ENCODE measurements at places on chromosomes 2 and 18.

DNA sequence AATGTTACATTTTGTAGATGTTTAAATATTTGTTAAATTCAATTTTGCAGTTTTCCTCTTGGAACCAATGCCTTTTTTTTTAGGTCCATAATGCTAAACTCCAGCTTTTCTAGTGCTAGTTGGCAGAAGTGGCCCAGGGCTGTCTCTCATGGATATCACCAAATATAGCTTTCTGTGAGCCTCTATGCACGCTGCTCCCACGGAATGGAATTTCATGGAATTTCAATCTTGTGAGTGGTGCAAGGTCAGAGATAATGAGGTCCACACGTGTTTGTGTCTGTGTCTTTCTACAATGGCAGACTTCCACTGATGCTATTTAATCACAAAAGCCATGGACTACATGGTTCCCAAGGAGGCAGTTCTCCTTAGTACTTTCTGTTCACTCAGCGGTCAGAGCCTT lies 191.5 kb upstream of the PARD3B start:
- H3K27me3 ChIP-seq = peaks cover 47% of the 10 kb centered on the region
- DNase-seq = no peak
- no peak overlapping the region for H3K4me3 ChIP-seq
- no peak overlapping the region for H3K27ac ChIP-seq

DNA sequence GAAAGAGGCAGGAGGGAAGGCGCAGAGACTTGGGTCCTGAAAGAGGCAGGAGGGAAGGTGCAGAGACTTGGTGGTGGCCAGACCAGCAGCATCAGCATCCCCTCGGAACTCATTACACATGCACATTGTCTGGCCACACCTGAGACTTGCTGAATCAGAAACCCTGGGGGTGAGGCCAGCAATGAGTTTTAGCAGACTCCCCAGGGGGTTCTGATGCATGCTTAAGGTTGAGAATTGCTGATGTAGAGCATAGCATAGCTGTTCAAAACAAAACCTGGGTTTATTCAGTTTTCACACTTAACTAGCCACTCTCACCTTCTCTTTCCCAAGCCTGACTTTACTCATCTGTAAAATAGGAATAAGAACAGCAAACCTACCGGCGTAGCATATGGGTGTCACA lies 122.9 kb downstream of the MRO start:
- no peak overlapping the region for H3K4me3 ChIP-seq
- no peaks in the 10 kb centered on the region for H3K36me3 ChIP-seq
- H3K27me3 ChIP-seq = peaks cover 53% of the 10 kb centered on the region
- no peak for DNase-seq
- no peaks in the 10 kb centered on the region for H3K4me1 ChIP-seq
- H3K27ac ChIP-seq = no peak overlapping the region

DNA sequence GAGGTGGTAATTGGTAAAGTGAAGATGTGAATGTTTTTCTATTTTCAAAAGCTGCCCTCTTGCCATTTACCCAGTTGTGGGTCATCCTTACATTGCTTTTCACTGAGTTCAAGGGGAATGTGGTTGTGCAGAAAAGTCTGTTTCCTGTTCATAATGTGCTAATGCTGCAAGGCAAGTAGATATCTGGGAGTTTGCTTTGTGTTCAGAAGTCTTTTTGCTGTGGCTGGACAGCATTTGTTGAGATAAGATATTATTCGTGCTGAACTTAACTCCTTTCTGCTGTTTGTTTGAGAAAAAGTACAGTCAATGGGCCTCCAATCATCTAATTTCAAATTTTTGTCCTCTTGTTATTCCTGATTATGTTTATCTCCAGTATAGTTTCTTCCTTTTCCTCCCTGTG lies 263.2 kb downstream of the LTBP1 start:
- no peak overlapping the region for H3K4me3 ChIP-seq
- no peak for DNase-seq
- H3K36me3 ChIP-seq = no peaks in the 10 kb centered on the region
- H3K27ac ChIP-seq = no peak overlapping the region
- peaks cover 5% of the 10 kb centered on the region for H3K27me3 ChIP-seq
- H3K4me1 ChIP-seq = peaks cover 4% of the 10 kb centered on the region

DNA sequence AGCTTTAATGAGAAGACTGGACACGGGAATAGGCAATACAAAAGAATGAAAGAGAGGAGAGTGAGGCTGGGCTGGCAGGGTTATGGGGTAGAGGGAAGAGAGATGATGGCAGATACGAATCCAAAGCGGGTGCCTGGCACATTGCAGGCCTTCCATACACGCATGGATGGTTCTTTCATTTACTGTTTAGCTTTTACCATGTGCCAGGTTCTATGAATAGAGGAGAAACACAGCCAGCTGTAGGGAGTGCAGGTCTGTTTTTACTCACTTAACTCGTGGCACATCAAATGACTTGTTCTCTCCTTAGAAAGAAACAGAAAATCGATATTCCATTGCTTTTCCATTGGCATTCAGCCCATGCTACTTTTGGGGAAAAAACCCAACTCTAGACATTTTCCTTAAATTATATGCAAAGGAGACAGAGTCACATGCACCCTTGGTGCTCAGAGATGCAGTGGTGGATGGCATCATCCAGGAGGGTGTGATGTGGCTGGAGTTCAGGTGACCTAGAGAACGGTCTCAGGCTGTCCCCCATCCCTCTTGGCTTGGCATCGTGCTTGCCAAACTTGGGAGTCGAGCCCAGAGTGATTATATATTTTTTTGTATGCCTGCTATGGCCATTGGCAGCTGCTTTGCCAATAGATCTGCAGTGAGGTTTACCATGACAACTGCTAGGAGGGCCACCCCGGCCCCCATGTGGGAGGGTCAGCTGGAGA lies 6.2 kb downstream of the LTBP1 start:
- H3K4me1 ChIP-seq = peaks cover 6% of the 10 kb centered on the region
- DNase-seq = no peak
- H3K36me3 ChIP-seq = no peaks in the 10 kb centered on the region
- no peak overlapping the region for H3K27ac ChIP-seq
- no peak overlapping the region for H3K4me3 ChIP-seq
- H3K27me3 ChIP-seq = peaks cover 51% of the 10 kb centered on the region

DNA sequence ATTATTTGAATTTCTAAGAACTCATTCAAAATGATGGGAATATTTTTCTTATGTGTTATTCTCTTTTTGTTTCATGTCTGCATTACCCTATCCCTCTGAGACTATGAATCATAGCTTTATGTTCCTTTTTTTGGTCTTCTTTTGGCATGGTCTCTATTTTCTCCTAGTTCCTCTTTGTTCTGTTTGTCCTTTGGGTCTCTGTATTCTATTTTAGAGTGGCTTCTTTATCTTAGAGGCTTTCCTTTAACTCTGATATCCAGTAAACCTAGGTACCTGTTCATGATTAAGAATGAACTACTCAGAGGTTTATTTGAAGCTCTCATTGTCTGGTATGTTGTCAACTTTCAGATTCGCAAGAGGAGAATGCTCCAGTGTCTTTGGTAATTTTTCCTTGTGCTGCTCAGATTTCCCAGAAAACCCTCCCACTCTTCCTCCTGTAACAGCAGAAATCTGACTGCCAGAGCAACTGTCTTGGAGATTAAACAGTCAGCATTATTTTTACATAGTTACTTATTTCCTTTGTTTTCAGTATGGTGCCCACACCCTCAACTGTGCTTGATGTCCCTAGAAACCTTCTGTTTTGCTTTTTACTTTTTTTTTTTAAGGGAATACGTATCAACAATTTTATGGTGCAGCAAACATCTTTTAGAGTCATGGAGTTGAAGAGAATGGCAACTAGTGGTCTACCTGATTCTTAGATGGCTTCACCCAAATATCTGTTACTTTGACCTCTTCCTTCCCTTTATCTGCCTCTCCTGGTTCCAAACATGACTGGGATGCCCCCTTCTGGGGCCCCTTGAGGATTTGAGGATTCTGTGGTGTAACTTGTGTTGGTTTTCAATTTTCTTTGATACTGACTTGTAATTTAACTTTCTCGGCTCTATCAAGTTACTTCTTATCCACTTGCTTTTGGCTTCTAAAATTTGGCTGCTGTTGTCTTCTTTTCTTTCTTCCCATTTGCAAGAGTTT lies 92.0 kb downstream of the DPP10 start:
- H3K4me3 ChIP-seq = no peak overlapping the region
- no peak for DNase-seq
- H3K4me1 ChIP-seq = no peaks in the 10 kb centered on the region
- no peak overlapping the region for H3K27ac ChIP-seq

DNA sequence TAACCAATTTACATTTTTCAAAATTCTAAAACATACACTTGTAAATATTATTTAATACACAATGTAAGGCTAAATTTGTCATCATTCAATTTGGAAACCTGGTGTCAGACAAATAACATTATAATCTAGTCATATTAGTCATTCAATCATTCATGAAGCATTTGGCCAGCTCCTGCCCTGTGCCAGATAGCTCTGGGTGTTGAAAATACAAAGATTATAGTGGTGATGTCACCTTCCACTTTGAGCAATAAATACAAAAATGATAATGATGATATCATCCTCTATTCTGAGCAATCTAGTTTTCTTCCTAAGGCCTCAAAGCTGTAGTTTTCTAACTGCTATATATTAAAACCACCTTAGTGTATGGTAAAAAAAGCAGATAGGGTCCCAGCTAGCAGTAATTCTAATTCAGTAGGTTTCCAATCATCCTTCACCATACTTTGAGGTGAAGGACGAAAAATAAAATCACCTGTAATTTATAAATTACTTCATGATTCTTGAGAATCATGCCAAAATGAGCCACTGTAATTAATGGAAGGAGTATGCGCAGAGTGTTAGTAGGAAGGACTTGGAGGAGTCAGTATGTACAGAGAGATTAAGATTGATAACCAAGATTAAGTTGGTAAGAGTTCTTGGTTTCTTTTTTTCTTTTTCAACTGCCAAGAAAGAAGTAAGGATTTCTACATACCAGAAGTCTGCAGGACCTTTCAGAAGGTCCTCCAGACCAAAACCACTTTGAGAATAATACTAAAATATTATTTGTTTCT lies 23.2 kb downstream of the MEMO1 start:
- H3K4me1 ChIP-seq = peaks cover 22% of the 10 kb centered on the region
- H3K36me3 ChIP-seq = peaks cover 2% of the 10 kb centered on the region
- H3K27me3 ChIP-seq = no peaks in the 10 kb centered on the region
- DNase-seq = no peak

- no peaks in the 10 kb centered on the region for H3K36me3 ChIP-seq
- no peaks in the 10 kb centered on the region for H3K27me3 ChIP-seq
- DNase-seq = no peak
- no peak overlapping the region for H3K27ac ChIP-seq
- H3K4me1 ChIP-seq = no peaks in the 10 kb centered on the region
Observed at GRCh38 chr2:35463805-35464596, 891.6 kb upstream of the CRIM1 start.

GRCh38 chr2:162928356-162928755 lies 89.8 kb upstream of the KCNH7 start:
- no peak for DNase-seq
- H3K27ac ChIP-seq = no peak overlapping the region
- no peaks in the 10 kb centered on the region for H3K27me3 ChIP-seq

DNA sequence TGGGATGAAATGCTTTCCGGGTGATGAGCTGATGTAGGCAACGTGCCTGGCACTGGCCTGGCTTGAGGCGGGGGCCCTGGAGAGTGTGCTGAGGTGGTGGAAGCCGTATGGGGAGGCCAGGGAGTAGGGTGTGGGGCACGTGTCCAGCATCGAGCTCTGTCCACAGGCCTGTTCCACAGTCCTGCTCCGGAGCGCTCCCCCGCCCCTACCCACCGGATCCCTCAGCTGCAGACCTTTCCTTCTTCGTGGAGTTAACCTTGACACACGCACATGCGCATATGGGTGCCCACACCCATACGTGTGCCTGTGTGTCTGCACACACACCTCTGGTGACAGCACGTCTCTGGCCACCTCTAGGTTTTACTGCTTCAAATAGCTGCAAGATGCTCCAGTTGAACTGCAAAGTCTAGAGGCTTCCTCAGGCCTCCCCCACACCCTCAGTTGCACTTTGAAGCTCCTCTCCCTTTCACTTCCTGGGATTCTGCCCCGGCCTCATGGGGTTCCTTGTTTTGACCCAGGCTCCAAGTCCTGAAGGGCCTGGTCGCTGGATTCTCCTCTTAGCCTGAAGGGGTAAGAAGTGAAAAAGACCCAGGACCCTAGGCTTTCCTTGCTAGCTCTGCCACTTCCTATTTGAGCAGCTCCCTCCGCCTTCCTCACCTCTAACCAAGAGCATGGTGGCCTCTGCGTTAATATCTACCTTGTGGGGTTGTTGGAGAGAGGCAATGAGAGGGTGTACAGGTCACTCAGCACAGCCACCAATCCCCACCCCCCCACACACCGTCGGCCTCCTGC lies 49.5 kb downstream of the INHBB start:
- H3K4me1 ChIP-seq = peaks cover 3% of the 10 kb centered on the region
- no peak overlapping the region for H3K27ac ChIP-seq
- H3K4me3 ChIP-seq = no peak overlapping the region
- no peak for DNase-seq

- no peak overlapping the region for H3K27ac ChIP-seq
- H3K27me3 ChIP-seq = peaks cover 33% of the 10 kb centered on the region
- H3K4me1 ChIP-seq = peaks cover 7% of the 10 kb centered on the region
- no peak overlapping the region for H3K4me3 ChIP-seq
- H3K36me3 ChIP-seq = peaks cover 2% of the 10 kb centered on the region
- no peak for DNase-seq
Observed at GRCh38 chr18:44781886-44782285, 101.2 kb downstream of the SETBP1 start.

- H3K4me1 ChIP-seq = peaks cover 4% of the 10 kb centered on the region
- no peak overlapping the region for H3K4me3 ChIP-seq
- H3K36me3 ChIP-seq = no peaks in the 10 kb centered on the region
- H3K27me3 ChIP-seq = peaks cover 17% of the 10 kb centered on the region
Observed at GRCh38 chr2:3000125-3000524, 377.5 kb downstream of the EIPR1 start.

GRCh38 chr2:137185378-137186078 lies 420.2 kb downstream of the THSD7B start:
- no peaks in the 10 kb centered on the region for H3K4me1 ChIP-seq
- no peaks in the 10 kb centered on the region for H3K27me3 ChIP-seq
- no peak overlapping the region for H3K27ac ChIP-seq
- H3K36me3 ChIP-seq = no peaks in the 10 kb centered on the region

- no peaks in the 10 kb centered on the region for H3K36me3 ChIP-seq
- DNase-seq = no peak
- no peaks in the 10 kb centered on the region for H3K27me3 ChIP-seq
- peak overlapping the region; percentile 90 for H3K4me3 ChIP-seq
Observed at GRCh38 chr2:24085200-24085489, 511 bp upstream of the TP53I3 start.

GRCh38 chr2:43224571-43225092 lies 1.8 kb downstream of the ZFP36L2 start:
- peaks cover 43% of the 10 kb centered on the region for H3K4me1 ChIP-seq
- peak overlapping the region; percentile 93 for H3K27ac ChIP-seq
- no peaks in the 10 kb centered on the region for H3K27me3 ChIP-seq
- peak overlapping the region; percentile 90 for H3K4me3 ChIP-seq

- H3K36me3 ChIP-seq = peaks cover 2% of the 10 kb centered on the region
- no peak overlapping the region for H3K4me3 ChIP-seq
- H3K4me1 ChIP-seq = peaks cover 37% of the 10 kb centered on the region
- peak overlapping the region; percentile 80 for H3K27ac ChIP-seq
- no peak for DNase-seq
- H3K27me3 ChIP-seq = no peaks in the 10 kb centered on the region
Observed at GRCh38 chr2:24626131-24626530, 135.1 kb downstream of the NCOA1 start.
